Left ventricle myocardium inferior (tissue), 1 donor: ENCODE measurements at places on chromosomes 12 and 14. TPM values are rescaled to one million over a fixed set of nuclear protein-coding genes. Genes with fewer than 3 reads are reported as not detected.

Gene BEGAIN
- 1.9 TPM for total RNA-seq

DNA sequence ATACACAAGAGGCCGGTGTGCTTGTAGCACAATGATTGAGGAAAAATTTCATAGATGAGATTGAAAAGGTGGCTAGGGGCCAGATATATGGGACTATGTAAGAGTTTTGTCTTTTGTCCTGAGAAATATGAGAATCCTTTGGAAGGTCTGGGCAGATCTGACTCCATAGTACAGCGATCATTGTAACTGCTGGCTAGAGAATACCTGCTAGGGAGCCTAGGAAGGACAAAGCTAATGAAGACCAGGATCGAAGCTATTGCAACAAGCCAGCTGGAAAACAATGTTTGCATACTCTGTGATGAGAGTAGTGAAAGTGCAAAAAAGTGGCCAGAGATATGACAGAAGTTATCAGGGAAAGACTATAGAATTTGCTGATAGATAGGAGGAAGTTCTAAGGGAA is 537.6 kb downstream of the C12orf50 start:
- no peaks in the 10 kb centered on the region for H3K36me3 ChIP-seq
- no peaks in the 10 kb centered on the region for H3K4me1 ChIP-seq
- no peak overlapping the region for H3K4me3 ChIP-seq
- no peaks in the 10 kb centered on the region for H3K27me3 ChIP-seq
- no peak for DNase-seq

GRCh38 chr12:9604287-9604686 is 3.4 kb downstream of the KLRB1 start:
- H3K27me3 ChIP-seq: no peaks in the 10 kb centered on the region
- no peaks in the 10 kb centered on the region for H3K36me3 ChIP-seq
- no peaks in the 10 kb centered on the region for H3K4me1 ChIP-seq
- no peak overlapping the region for H3K4me3 ChIP-seq
- no peak overlapping the region for H3K27ac ChIP-seq

DNA sequence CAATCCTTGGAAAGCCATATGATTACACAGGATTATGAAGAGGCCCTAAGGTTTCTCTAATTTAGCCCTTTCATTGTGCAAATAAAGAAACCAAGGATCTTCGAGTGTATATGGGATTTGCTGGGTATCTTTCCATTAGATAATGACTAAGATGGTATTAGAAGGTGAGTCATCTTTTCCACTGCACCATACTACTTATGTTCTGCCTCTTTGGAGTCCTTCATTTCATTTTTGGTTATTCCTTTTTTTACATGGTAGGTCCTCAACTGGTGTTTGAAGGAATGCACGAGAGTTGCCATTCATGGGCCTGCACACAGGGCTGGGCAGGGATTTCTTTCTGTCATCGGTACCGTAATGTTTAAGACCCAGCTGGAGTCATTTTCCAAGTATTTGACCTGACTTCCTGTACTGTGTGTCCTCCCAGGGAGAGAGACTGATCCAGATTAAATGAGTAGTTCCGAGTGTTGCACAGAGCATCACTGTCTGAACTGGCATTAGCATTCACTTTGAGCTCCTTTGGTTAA is 85.7 kb downstream of the BORCS5 start:
- no peaks in the 10 kb centered on the region for H3K36me3 ChIP-seq
- H3K27ac ChIP-seq: peak overlapping the region; percentile 82
- H3K4me1 ChIP-seq: peaks cover 40% of the 10 kb centered on the region
- DNase-seq: no peak
- H3K27me3 ChIP-seq: no peaks in the 10 kb centered on the region
